ENCODE measurements at places on chromosomes 13 and 19.

GRCh38 chr13:78770601-78771000 is 111.6 kb upstream of the OBI1 start:
- no peak for DNase-seq

DNA sequence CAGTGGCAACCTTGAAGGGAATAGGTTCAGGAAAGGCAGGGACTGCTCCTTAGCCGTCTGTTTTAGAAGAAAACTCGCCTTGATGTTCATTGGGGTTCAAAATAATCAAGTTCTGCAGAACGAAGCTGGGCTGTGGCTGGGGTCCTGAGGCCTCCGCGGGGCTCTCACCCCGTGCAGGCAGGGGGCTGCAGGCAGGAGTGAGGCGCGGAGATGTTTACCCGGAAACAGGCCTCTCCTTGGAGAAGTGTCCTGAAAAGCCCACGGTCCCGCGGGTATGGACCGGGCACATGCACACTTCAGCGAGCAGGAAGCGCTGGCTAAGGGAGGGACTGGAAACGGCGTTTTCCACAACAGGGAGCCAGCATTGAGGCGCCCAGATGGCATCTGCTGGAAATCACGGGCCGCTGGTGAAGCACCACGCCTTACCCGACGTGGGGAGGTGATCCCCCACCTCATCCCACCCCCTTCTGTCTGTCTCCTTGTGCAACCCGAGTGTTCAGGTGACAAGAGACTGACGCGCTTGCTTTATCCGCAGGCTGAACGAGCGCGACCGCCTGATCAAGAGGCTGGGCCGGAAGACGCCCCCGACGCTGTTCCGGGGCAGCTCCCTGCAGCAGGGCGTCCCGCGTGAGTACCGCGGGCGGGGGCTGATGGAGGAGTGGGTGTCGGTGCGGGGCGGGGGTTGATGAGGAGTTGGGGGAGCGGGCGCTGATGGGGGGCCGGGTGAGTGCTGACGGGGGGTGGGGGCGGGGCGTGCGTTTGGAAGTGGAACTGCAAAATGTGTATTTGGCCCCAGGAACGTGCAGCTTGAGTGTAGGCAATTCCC is 39.6 kb downstream of the SHISA2 start:
- DNase-seq, result no peak

- DNase-seq, result no peak
Observed at GRCh38 chr19:10991076-10991475, 30.2 kb downstream of the SMARCA4 start.

DNA sequence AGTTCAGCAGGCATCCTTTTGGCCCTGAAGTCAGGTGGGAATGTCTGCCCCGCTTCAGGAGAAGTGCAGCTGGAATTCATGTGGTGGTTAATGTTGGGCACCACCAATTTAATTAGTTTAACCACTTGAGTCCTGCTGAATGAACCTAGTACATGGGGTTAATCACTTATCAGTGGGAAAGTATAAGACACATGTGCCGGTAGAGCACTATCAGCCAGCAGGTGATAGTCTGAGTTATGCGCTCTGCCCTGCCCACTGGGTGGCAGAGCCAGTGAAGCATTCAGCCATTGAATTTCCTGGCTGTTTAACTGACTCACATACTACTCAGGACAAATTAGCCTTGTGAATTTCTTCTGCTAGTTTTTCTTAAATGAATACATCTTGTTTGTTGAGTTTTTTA is 789.7 kb upstream of the PRR20A start:
- peak; percentile 19 for DNase-seq
